HAP-1 (cell line): ENCODE measurements at places on chromosomes 6 and 20.

- DNase-seq = no peak
These were observed 4.5 kb downstream of the CCDC170 start for GRCh38 chr6:151498327-151498726.

- no peak for DNase-seq
These were observed 66.5 kb upstream of the ADGRG6 start for GRCh38 chr6:142235272-142235671.

- no peak for DNase-seq
These were observed 281.6 kb upstream of the ZFP64 start for GRCh38 chr20:52473186-52473585.

GRCh38 chr6:14706378-14706929 lies 539.4 kb upstream of the JARID2 start:
- DNase-seq = no peak

DNA sequence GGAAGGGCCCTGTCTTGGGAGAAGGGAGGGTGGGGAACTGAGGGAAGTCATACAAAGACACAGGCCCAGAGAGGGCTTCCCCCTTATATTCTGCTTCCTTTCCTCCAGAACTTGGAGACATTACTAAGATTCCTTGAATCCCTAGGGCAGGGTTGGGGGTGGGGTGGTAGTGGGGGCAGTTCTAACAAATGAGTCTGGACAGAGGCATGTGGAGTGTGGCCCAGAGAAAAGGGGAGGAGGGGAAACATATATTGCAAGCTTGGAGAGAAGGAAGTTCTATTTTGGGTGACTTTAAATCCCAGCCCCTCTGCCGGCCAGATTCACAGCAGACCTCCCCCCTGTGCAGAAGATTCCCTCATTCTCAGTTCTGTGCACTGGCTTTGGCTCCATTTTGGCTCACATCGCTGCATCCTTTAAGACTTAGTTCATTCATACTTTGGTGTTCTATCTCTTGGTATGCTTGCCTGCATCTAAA lies 43.7 kb downstream of the DAAM2 start:
- DNase-seq = no peak
